GM23248 (cell line): ENCODE measurements at places on chromosomes 3 and 15.

GRCh38 chr3:172476347-172476746 is 28.1 kb upstream of the GHSR start:
- peak; percentile 10 for DNase-seq

- DNase-seq = no peak
Observed at GRCh38 chr15:87566236-87566635, 690.3 kb downstream of the NTRK3 start.

- no peak for DNase-seq
Observed at GRCh38 chr3:33047842-33048834, 48.8 kb downstream of the GLB1 start.

DNA sequence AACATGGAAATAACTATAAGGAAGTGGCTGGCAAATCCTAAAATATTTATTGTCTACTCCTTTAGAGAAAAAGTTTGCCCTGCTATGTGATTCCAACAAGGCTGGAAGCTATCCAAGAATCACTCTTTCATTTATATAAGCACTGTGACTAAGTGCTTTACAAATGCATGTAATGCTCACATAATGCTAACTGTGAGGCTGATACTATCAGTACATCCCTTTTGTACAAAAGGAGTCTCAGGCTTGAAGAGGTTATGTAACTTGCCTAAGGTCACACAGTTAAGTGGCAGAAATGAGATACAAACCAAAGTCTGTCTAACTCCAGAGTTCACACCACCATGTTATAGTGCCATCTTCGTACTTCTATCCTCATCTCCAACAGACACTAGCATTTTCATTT is 17.0 kb downstream of the TOPBP1 start:
- DNase-seq = peak; percentile 88

DNA sequence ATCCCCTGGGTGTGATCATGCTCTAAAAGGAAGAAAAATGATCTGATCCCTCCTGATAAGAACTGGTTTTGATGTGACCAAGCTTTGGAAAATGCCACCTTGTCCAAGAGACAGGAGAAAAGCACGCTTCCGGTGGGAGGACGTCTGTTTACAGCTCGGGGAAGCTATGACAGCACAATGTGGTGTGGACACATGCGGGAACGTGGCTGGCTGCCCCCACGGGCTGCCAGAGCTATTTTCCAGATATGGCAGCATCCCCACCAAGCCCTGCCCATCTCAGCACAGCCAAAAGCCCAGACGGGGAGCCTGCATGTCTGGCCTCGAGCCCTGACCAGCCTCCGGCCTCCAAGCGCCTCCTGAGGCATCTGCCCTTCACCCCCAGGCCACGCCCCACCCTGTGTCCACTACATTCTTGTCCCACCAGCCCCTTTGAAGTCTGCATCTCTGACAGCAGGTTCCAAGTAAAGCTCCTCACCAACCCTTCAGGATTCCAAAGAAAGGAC is 63.2 kb upstream of the HRH1 start:
- peak; percentile 53 for DNase-seq

DNA sequence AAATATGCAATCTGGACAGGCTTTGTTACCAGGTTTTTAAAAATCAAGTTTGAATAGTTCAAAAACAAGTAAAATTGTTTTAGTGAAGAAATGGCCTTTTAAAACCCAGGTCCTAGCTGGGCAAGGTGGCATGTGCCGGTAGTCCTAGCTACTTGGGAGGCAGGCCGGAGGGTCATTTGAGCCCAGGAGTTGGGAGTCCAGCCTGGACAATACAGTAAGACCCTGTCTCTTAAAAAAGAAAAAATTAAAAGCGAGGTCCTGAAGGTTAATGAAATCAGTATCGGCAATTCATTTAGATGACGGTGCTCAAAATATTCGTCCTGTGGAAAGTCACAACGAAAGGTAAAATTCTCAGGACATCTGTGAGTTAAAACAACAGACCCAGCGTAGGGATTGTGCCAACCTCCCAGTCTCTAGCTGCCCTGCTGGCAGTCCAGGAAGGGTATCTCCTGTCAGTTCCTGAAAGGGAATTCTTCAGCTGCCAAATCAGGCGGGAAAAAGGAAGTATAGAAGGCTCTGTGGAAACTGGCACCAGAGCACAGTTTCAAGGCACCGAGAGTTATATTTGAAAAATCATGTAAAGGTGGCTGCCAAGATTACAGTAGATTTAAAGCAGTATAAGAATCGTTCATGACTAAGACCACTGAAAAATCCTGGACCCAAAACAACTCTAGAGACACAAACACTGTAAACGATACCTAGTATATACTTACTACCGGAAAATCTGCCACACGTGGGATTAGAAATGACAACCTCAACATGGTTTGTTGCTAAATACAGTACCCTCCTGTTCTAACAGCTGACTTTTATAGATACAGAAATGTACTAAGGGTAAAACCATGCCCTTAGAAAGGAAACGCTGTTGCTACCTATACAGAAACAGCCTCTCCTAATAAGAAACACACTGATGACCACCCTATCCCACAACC is 1.2 kb upstream of the ABHD17C start:
- DNase-seq = peak; percentile 49

DNA sequence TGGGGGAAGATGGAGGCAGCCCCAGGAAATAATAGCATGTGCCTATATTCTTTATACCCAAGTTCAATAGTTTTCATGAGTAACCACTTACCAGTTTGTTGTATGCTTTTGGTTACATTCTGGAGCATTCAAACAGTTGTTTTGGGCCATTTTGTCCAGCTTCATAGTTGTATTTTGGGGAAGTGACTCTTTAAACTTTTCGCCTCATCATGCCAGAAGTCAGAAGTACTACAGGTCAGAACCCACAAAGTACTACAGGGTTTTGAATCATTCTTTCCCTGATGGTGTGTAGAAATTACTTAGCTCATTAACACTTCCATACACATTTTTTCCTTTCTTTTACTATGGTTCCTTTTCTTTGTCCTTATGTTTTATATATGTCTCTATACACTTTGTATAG is 210.6 kb downstream of the ARPP21 start:
- no peak for DNase-seq

DNA sequence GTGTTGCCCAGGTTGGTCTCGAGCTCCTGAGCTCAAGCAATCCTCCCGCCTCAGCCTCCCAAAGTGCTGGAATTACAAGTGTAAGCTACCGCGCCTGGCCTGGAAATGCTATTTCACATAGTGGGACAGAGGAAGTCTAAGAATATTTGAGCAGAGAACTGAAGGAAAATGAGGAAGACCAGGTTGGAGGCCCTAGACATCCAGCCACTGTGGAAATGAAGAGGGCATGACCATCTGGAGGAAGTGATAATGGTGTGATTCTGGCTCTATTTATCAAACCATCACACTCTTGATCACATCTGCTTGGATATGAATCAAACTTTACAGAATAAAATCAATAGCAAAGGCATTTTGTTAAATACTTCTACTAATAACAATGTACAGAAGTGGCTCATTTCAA is 65.9 kb upstream of the ARHGEF3 start:
- no peak for DNase-seq

GRCh38 chr3:120855665-120856437 is 52.2 kb upstream of the STXBP5L start:
- DNase-seq = peak; percentile 94

DNA sequence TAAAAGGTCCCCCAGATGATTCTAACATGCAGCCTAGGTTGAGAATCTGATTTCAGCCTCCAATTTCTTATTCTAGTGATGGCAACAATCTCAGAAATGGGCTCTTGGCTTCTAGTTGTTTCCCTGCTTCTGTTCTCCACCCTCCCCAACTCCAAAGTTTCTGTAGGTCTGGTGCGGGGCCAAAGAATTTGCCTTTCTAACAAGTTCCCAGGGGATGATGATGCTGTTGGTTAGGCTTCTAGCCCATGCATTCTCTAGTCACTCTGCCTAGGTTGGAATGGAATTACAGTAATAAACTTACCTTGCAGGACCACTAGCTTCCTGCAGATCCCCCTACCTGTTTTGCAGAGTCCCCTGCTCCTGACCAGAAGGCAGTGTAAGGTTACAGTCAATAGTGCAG is 103.2 kb upstream of the PPP2R3A start:
- peak; percentile 52 for DNase-seq

- no peak for DNase-seq
Observed at GRCh38 chr15:41154412-41154811, 38.3 kb upstream of the INO80 start.

GRCh38 chr3:111691293-111691909 is 96.3 kb upstream of the ZBED2 start:
- DNase-seq = peak; percentile 79

DNA sequence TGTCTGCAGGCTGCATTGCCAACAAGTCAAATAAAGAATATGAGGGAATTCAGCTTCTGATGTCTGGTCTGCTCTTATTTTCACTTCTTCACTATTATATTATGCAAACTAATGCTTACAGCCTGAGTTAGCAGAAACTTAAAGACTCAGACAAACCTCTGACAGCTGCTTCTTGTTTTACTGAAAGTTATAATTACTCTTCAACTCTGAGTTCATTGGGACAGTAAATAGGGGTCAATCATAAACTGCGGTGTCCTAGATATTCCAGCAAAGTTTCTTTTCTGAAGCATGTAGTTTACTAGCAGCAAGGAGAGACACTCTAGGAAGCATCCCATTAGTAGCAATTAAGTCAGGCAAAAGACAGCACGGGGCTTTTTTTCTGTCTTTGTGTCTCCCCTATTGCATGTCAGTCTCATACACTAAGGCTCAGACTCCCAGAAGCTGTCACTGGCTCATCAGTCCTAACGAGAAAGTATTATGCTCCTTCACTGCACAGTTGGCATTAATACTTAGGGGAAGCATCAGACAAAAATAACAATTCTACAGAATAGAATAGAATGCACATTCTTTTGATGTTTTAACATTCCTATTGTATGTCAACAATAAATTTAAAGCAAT is 1060.8 kb downstream of the ROBO1 start:
- no peak for DNase-seq

- no peak for DNase-seq
Observed at GRCh38 chr15:45471151-45471550, 51.4 kb downstream of the SLC30A4 start.

- no peak for DNase-seq
Observed at GRCh38 chr3:10419637-10420232, 85.7 kb downstream of the ATP2B2 start.

- DNase-seq = no peak
Observed at GRCh38 chr15:27278761-27279160, 307.8 kb downstream of the GABRG3 start.

- peak; percentile 37 for DNase-seq
Observed at GRCh38 chr15:78933823-78934654, 10.8 kb downstream of the CTSH start.

DNA sequence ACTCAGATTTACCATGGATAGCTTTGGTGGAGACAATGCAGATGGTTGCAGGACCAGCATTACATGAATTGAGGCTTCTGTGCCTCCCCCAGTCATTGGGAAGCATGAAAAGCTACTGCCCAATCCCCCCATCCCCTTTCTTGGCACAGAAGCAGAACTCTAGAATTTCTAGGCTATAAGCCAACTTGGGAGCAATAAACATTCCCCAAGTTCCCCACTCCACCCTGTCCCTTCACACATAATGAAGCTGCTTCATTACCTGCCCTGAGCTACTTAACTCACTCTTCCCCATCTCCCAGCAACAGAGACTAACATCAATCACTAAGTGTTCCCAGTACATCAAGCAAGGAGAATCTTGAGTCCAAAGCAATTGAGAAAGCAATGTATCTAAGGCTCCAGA is 164.5 kb downstream of the RORA start:
- DNase-seq = no peak

DNA sequence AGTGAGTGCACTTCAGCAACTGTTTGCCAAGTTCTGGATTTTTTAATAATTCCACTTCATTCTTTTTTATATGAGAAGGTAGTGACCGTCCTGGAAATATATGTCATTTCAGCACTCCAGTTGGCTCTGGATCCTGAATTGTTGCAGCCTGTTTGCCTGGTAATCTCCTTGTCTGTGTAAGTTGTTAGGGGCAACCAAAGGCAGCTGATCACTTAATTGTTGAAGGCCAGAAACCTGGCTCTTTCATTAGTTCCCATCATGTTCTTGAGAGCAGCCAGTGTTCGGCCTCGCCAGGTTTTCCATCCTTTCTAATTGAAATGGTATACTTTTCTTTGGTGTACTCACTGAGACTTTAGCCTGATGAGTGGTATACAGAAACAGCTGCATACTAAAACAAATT is 168.6 kb downstream of the SOX2 start:
- no peak for DNase-seq

- DNase-seq = peak; percentile 36
Observed at GRCh38 chr3:55454611-55455010, 32.5 kb downstream of the WNT5A start.

DNA sequence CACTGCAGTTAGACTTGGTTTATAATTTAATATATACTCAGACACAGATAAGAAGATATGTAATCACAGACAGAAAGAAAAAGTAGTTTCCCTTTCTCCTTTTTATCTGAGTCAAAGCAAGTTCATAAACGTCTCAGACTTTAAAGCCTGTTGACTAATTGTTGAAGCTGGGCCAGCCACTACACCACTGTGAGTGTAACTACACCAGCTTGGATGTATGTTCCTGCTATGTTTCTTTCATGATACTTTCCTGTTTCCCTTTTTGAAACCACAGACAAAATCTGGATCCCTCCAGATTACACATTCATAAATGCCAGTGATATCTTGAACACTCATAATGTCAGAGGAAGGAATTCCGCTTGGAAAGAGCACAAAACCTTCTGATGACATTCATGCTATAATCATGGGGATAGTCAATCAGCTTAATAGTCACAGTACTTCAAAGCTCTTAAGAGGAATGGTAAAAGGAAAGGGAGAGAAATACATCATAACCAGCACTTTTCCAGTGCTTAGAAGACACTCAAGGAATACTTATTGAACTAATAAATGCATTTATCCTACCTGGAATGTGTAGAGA is 32.0 kb downstream of the KCNMB2 start:
- no peak for DNase-seq

DNA sequence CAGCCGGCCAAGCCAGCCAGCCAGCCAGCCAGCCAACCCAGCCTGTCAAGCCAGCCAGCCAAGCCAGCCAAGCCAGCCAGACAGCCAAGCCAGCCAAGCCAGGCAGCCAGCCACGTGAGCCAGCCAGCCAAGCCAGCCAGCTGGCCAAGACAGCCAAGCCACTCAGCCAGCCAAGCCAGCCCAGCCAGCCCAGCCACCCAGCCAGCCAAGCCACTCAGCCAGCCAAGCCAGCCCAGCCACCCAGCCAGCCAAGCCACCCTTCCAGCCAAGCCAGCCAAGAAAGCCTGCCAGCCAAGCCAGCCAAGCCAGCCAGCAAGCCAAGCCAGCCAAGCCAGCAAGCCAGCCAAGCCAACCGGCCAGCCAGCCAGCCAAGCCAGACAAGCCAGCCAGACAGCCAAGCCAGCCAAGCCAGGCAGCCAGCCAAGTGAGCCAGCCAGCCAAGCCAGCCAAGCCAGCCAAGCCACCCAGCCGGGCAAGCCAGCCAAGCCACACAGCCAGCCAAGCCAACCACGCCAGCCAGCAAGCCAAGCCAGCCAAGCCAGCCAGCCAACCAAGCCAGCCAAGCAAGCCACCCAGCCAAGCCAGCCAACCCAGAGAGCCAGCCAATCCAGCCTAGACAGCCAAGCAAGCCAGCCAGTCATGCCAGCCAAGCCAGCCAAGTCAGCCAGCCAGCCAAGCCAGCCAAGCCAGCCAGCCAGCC is 199.5 kb downstream of the GOLGA6L6 start:
- no peak for DNase-seq

- peak; percentile 69 for DNase-seq
Observed at GRCh38 chr3:142888099-142888480, 793 bp downstream of the PCOLCE2 start.

GRCh38 chr15:43239732-43240491 is 19.1 kb upstream of the EPB42 start:
- DNase-seq = no peak
